ENCODE measurements at places on chromosomes 2 and 18.

GRCh38 chr2:47259829-47260228 is 104.7 kb upstream of the STPG4 start:
- no peak for DNase-seq

DNA sequence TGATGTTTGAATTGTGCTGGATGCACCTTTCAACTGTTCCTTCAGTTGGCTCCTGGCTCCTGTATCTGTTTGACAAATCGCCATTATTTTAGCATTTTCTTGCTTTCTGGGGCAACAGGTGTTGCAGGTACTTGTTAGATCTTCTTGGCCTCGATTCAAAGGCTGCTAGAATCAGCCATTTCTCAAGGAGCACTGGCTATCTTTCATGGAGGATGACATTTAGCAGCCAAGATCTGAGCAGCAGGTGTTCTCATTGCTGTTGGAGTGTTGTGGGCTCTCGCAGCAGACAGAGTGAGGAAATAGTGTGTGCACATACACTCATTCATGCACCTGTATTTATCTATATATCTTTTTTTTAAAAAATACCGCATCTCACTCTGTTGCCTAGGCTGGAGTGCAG is 52.2 kb downstream of the INPP5D start:
- DNase-seq, result no peak

GRCh38 chr18:29174891-29175290 is 998.0 kb upstream of the CDH2 start:
- no peak for DNase-seq

DNA sequence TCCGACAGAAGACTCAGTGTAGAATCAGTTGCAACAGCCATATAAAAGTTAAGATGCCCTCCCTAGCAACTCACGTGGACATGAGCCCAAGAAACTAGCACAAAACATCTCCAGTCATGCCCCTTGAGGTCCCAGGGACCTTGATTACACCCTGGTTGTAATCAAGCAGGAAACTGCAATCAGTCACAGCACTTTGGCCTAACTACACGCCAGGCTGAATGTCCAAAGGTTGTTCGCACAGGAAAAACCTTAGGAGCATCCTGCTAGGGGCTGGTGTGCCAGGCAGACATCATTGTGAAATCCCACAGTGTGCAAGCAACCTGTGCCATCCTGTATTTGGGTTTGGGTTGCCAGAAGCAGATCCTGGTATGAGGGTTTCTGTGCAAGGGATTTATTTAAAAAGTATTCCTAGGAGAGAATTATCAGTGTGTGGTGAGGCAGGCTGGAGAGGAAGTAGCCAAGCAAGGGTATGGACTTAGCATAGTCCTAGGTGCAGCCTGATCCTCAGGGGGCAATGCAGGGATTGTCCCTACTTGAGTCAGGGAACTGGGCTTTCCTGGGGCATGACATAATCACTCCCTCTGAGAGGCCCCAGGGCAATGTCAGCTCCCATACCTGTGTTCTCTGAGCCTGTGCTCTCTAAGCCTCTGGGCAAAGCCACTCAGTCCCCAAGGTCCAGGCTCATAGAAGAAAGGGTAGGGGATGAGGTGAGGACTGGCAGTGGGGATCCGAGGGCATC is 17.8 kb upstream of the SULT1C2 start:
- no peak for DNase-seq

DNA sequence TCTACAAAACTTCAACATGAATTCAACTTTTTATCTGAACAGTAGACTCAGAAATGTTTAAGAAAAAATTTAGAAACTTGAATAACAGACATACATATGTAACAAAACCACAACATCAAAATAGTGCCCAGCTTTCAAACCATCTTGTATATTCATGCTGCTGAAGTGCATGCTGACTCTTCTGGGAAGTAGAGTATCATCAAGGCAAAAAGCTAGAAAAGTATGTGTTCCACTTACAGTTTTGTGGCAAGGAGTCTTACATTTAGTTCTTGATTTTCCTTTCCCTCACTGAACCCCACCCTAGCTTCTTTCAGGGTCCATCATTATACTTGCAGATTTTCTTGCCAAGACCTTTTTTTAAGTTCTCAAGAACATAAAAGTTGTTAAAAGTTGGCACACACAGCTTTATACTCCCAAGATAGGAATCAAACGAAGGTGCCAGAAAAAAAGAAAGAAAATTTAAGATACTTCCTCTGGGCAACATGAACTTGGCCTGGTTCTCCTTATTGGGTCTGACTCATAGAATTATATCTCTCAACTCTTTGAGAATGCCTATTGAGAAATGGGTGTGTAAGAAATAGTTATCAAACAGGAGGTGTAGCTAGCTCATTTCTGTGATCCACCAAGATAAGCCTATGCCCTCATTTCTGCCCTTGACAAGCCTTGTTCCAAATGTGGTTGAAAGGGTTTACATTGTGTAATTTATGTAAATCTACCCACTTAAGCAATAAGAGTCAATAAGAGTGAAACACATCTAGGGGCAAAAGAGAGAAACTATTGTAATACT is 667.6 kb upstream of the ACVR2A start:
- DNase-seq, result no peak

- no peak for DNase-seq
These were observed 11.9 kb upstream of the APCDD1 start for GRCh38 chr18:10442551-10442971.

GRCh38 chr2:223601018-223601417 is 1.1 kb downstream of the SCG2 start:
- DNase-seq, result no peak

DNA sequence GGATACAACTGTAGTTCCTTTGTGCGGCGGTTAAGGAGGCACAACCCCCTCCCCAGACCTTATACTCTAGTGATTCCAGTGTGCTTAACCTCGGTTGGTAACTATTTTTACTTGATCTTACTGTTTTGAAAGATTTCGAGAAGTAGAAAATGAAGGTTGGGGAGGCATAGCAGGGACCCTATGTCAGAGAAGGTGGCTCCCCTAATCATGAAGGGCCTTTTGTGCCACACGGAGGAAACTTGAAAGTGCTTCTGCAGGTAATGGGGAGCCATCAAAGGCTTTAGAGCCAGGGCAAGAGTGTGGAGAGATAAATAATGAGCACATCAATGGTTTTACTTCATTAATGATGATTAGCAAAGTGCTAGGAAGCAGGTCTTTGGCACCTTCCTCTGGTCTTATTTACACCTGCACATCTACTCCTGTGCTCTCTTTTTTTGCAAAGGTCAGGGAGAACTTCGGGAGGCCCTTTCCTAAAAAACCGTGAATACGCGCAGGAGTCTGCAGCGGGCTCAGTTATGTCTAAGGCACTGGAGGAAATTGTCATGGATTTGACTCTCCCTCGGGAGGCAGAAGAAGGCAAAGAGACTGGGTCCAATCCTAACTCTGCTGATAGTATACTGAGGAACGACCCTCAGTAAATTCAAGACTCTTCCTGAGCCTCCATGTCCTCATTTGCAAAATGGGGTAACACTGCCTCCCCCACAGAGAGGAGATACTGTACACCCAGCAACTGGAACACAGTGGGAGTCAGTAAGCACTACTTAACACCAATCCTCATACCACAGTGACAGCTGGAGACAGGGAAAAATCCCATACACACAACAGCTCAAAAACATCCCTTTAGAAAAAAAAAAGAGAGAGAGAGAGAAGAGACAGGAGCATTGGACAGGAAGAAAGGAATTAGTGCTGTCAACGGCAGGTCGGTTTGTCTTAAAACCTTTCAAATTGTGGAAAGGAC is 81.6 kb downstream of the DDX1 start:
- no peak for DNase-seq

GRCh38 chr2:11750917-11751316 is 4.5 kb downstream of the LPIN1 start:
- no peak for DNase-seq

DNA sequence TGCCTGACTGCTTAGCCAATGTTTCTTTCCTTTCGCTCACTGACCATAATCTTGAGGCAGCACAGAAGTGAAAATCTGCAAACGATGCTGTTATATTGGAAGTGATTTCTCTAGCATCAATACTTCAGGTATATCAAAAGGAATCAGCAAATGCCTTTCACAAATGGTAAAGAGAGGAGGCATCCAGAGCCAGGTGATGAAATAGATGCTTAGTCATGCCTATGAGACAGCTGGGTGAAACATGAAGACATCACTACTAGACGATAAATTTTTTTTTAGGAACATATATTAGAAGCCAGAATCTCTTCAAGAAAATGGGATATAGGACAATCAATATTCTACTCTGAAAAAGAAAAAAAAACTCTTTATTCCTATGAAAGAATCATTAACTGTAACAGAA is 249.2 kb upstream of the SLC39A10 start:
- no peak for DNase-seq

GRCh38 chr2:236082061-236082460 is 86.1 kb downstream of the GBX2 start:
- DNase-seq, result no peak

Data from activated T-cell treated with anti-CD3 and anti-CD28 coated beads, Interleukin-2, amount 50 U/mL, for 4 hours (primary cell).